Suprapubic skin (tissue), 4 donors: ENCODE measurements at places on chromosomes 3 and 15.
A peak's percentile ranks its signal among the peaks of the same experiment; 100 is the strongest.

DNA sequence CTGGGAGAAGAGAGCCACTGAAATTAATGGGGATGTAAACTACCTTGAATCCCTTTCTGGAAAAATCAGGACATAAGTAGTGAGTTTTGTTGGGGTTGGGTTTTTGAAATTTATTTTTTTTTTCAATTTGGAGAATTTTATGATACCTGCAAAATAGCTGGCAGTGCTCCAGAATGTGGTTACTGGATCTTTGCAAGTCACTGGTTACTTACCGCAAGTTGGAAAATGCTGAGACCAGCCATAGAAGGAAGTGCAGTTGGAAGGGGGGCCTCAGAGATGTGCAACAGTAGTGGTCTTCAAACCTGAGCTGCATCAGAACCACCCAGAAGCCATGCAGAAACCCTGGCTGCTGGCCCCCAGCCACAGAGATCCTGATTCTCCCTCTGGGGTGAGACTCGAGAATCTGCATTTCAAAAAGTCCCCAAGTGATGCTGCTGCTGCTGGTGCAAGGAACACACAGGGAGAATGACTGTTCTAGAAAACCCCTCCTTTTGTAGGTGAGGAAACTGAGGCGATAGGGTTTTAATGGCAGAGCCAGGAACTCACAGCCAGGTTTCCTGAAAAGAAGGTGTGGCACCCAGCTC, 39.7 kb downstream of the SEMA5B start:
- DNase-seq: no peak

DNA sequence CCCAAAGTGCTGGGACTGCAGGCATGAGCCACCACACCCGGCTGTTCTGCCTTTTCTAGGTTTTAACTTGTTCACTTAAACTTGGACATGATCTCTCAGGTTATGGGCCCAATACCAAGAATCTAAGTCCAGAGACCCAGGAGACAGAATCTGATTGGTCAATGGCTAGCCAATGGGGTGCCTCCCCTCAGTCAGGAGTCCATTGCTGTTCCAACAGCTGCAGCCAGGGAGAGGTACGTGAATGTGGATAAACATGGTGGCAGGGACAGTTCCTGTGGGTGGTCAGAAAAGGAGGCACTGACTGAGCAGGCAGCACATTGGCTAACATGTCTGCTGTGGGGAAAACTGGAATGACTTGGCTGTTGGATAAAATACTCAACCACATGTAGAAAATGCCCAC, 140.3 kb downstream of the RPLP1 start:
- DNase-seq: no peak

GRCh38 chr3:53970661-53971060, 79.0 kb upstream of the SELENOK start:
- no peak for DNase-seq

GRCh38 chr3:111311709-111312235, 230.2 kb upstream of the CD96 start:
- no peak for DNase-seq

DNA sequence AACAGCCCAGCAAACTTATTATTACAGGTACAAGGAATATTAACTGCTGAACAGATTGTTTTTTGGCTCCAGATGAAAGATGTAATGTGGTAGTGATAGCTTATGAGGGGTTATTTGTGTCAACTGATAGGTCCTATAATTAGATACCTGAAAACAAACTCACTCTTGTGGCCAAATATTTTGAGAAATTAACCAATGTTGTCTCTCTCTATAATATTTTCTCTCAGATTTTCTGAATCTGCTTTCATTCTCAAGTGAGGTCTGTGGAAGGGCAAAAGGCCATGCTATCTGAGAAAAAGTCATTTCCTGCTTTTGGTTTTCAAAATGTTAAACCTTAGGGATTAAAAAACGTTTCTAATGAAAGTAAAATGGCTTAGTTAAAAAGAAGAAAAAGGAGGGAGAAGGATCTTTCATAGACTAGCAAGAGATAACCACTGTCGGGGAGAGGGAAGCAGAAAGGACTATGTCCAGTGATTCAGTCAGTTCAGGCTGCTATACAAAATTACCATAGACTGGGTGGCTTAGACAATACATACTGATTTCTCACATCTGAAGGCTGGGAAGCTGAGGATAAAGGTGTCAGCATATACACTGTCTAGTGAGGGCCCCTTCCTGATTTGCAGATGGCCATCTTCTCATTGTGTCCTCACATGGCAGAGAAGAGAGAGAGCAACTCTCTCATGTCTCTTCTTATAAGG, 277.5 kb upstream of the P2RY1 start:
- DNase-seq: no peak

- DNase-seq: no peak
These were observed 326.0 kb upstream of the ONECUT1 start for GRCh38 chr15:53116169-53116568.

DNA sequence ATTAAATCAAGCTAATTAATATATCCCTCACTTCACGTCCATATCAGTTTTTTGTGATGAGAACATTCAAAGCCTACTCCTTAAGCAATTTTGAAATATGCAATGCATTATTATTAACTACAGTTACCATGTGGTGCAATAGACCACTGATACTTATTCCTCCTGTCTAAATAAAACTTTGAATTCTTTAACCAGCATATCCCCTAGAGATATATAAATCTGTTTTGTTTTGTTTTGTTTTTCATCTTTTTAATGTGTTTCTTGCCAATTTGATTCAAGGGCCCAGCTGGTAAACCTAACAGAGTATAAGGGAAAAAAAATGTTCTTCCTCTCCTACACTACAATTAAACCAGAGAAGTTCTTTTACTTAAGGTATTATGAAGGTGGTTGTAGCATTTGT, 524.2 kb downstream of the NAALADL2 start:
- no peak for DNase-seq

DNA sequence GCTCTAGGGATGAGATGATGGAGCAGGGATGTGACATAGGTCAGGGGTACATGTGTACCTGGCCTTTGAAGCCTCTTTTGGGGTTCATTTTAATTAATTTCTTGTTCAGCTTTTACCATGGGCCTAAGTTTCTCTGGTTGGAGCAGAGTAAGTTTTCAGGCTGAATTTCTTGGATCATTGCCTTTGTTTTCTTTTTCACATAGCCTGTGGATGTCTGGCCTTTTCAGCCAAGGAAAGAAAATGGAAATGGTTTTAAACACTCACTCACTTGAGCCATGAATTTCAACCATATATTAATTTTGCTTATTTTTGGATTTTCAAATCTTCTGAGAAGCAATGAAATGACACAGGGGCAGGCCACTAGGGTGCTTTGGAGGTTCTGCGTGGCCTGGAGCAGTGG, 30.2 kb downstream of the CACNA1D start:
- no peak for DNase-seq

GRCh38 chr3:23836536-23837230, 30.9 kb downstream of the UBE2E1 start:
- no peak for DNase-seq

GRCh38 chr3:149004622-149005021, 13.3 kb downstream of the GYG1 start:
- no peak for DNase-seq

DNA sequence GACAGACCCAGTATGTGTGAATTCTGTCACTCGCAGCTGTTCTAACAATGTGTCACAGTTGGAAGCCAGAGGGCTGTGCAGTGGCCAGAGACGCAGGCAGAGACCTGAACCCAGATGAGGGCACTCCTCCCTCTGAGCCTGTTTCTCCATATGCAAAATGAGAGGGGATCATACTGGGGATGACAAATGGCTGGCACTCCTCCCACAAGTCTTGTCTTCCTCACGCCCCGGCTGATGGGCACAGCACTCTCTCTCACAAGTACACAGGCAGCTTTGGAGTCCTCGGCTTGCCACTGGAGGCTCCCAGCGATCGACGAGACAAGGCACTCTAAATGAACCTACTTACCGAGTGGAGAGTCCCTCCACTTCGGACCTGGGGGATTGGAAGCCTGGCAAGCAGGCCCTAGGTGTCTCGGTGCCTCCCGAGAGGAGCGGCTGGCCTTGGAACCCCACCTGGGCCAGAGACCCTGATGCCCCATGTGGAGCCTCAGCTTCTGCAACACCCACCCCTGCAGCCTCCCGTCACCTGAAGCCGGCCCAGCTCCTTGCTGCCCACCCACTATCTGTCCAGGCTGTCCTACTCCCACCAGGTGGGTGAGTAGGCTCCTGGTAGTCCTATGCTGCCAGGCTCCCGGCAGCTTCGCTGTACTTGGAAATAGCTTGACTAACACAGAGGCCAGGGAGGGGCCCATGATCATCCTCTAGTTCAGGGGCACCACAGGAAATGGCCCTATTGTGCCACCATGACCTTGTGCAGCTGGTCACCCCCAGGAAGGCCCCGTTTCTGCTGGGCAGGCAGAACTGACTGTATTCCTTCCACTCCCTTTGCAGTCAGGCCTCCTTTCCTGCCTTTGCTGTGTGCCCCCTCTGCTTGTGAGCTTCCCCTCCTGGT, 65.0 kb upstream of the IQSEC1 start:
- peak; percentile 57 for DNase-seq

- DNase-seq: no peak
These were observed 342.2 kb downstream of the GBE1 start for GRCh38 chr3:81419228-81419627.

DNA sequence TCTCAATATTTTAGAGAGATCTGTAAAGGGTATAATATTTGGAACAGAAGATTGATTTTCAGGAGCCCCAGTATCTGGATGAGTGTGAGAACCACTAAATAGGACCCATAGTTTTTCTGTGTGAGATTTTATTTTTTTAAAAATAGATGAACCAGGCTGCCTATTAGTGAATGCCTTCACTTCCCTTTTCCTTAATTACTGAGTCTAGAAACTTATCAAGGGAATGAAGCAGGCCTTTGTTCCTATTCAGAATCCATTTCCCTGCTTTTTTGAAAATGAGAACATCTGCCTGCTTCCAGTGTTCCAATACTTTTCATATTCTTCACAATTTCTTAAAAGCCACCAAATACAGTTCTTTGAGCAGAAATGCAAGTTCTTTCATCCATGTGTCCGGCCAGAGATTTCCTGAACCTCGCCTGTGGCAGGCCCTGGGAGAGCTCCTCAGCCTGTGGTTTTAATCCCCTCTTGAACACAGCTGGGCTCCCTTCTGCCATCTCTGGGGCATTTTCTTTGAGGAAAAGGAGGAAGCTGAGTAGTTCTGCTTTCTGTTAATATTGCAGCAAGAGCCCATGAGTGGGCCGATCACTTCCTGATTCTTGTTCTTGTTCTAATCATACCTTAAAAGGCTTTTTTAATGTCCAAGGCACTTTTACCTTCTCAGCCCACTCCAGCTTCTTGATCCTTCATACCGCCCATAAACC, 4.7 kb downstream of the EHD4 start:
- DNase-seq: peak; percentile 71

- no peak for DNase-seq
These were observed at the start of gene GPR156 for GRCh38 chr3:120284747-120285507. TSS of gene GPR156 (minus strand) at chr3:120285222. CDS start at chr3:120244098, 41,124 bp downstream.

- DNase-seq: no peak
These were observed 87.0 kb downstream of the CTNNB1 start for GRCh38 chr3:41286305-41286704.

DNA sequence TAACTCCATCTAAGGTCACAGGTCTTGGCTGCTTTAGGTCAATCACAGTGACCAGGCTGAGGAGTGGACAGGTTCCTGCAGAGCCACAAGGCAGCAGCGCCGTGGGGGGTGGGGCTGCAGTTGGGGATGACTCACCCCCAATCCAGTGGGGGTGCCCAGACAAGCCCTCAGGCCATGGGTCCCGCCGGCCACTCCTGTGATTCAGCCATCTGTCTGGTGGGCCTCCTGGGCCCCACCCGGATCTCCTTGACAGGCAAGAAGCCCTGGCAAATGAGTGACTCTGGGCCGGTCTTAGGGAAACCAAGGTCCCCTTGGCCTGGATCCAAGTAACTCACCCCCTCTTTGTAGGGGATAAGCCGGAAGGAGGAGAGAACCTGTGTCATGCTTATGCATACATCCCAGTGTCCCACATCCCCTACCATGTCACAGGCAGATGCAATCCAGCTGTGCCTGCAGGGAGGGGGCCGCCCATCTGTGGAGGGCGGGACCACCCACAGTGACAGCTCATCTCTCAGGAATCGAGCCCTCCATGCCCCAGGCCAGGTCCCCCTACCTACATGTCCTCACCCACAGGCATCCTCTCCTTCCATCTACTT, 495 bp upstream of the COL7A1 start:
- DNase-seq: no peak

DNA sequence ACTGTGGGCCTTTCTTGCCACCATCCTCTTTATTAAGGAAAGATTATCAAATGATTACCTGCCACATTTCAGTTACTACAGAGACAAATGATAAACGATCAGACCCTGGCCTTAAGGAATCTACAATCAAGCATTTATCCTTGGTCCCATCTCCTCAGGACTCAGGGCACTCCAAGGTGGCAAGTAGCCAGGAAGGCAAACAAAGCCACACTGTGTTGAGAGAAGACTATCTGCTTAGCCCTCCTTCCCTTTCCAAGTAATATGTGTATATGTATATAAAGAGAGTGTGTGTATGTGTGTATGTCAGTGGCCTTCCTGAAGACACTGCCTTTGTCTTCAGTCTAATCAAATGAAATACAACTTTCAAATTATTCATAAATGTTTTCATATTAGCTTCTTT, 490.1 kb upstream of the ATP11B start:
- DNase-seq: no peak

- no peak for DNase-seq
These were observed 264.7 kb downstream of the FHIT start for GRCh38 chr3:60986552-60986951.

- no peak for DNase-seq
These were observed 160.0 kb upstream of the CGNL1 start for GRCh38 chr15:57216288-57216687.

- peak; percentile 31 for DNase-seq
These were observed 9.9 kb downstream of the KY start for GRCh38 chr3:134640872-134641470.

GRCh38 chr3:186717039-186717457, at the start of gene KNG1:
TSS of gene KNG1 (plus strand) at chr3:186717359. CDS start at chr3:186717543, 184 bp downstream.
- DNase-seq: no peak

- DNase-seq: no peak
These were observed 52.1 kb downstream of the TGFBR2 start for GRCh38 chr3:30658328-30659052.

GRCh38 chr3:160754371-160754854, 1.6 kb upstream of the PPM1L start:
- peak; percentile 79 for DNase-seq

- no peak for DNase-seq
These were observed 394.6 kb upstream of the TPM1 start for GRCh38 chr15:62647843-62648505.

- no peak for DNase-seq
These were observed 163.4 kb upstream of the SEMA6D start for GRCh38 chr15:47553947-47554346.

DNA sequence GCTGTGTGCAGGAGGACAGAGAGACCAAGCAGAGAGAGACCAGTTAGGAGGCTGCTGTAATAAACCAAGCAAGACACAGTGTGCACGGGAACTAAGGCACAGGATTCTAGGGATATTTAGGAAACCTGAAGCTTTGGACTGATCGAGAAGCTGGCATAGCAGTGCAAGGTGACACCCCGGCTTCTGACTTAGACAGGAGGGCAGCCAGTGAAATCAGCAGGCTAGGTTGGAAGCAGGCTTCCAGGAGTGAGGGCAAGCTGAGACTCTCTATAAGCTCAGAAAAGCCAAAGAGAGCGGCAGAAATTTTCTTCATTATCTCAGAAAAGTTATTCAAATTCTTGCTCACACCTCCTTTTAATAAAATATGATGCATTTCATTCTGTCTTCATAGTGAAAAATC, 104.6 kb downstream of the LIPC start:
- no peak for DNase-seq

GRCh38 chr3:156814295-156814694, 11.9 kb upstream of the LEKR1 start:
- no peak for DNase-seq

- DNase-seq: no peak
These were observed 511.3 kb downstream of the FGF12 start for GRCh38 chr3:192216067-192216466.
